ENCODE measurements at places on chromosomes 13 and 19.

GRCh38 chr13:94322925-94323763 lies 156.3 kb downstream of the DCT start:
- DNase-seq = no peak

GRCh38 chr13:35966024-35966423 lies 165.2 kb downstream of the DCLK1 start:
- no peak for DNase-seq

DNA sequence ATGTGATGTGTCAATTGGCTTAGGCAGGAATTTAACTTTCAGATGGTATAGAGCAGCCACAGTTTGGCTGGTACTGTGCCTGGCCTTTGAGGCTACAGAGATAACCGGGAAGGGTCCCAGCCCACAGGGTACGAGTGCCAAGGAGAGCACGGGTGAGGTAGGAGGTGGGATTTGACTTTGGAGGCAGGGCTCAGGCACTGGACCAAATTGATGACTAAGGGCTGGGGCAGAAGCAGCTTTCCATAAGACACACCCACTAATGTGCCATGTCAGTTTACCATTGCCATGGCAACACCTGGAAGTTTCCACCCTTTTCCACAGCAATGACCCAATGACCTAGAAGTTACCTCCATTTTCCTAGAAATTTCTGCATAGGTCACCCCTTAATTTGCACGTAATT lies 466.2 kb downstream of the TSHZ3 start:
- no peak for DNase-seq

DNA sequence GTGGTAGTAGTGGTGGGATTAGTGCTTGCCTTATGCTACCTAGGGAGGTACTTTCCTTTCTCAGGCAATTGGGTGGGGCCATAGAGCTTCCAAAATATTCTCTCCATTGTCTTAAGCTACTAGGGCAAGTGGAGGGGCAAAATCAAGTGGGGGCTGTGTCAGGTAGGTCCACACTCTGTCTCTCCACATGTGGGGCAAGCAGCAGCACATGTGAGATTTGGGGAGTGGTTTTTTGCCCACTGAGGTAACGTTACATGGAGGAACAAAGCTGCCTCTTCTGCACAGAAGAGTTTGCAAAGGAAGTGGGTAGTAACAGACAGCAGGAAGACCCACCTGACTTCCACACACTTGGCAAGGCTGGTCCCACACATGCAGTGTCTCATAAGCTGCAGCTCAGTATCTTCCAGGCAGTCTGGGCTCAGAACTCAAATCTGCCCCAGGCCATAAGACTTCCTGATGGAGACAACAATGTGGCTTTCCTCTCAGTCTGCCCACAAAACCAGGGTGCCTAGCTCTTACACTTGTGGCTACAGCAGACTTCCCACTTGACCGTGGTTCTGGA lies 1581.5 kb upstream of the PCDH20 start:
- no peak for DNase-seq

DNA sequence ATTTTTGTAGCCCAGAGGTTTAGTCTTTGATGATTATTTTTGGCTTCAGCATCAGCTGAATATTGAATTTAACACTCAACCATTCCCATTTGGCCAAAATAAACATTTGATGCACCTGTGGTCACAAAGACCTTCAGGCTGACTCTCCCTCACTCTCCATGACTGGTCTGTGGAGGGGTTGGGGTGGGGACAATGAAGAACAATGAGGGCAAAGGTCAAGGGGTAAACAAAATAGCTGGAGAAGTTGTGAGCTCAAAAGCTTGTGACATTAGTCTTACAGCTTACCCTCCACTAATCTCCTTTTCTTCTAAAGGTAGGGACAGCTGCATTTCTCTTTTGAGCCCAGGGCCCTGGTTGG lies 86.9 kb downstream of the SLC15A1 start:
- no peak for DNase-seq

All from NCI-H1930 (cell line).